ENCODE measurements at places on chromosomes 4 and X.

GRCh38 chr4:69600013-69600412 is 39.4 kb downstream of the UGT2A2 start:
- DNase-seq: no peak

GRCh38 chr4:59695355-59696053 is 1504.6 kb upstream of the ADGRL3 start:
- DNase-seq: no peak

DNA sequence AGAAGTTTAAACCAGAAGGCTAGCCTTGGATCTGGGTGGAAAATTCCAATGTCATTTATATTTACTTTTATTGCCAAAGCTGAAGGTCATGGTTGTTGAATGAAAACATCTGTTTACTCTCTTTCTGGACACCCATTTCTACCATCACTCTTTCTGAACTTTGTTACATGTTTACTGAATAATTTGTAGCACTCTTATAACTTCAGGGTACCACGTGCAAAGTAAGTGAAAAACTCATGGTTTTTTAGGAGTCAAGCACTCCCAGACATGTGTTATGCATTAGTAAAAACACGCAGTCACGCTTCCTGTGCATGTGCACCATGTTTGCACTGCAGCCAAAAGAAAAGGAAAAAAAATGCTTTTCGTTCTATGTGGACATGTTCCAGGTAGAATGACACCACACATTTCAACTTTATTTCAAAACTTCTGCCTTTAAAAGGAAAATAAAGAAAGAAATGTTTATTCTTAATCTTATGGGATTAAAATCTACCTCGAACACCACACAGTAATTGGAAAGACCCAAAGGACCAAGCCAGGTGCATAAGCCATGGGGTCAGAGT is 31.4 kb upstream of the ADH1C start:
- DNase-seq: no peak

DNA sequence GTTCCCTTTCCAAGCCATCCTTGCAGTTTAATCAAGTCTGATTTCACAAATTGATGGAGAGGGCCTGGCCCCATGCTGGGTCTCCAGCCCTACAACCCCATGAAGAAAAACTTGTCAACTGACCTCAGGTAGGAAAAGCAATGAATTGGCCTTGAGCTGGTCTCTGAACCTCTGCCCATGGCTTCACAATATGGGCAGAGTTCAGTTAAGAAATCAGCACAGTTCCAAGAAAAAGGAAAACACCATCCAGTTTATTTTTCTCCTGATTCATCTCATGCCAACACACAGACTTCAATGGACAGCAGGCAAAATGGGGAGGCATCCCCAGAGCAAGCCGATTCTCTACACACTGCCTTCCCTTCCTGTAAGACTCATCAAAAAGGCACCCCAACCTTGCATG is 3.3 kb downstream of the RIPPLY1 start:
- DNase-seq: no peak

DNA sequence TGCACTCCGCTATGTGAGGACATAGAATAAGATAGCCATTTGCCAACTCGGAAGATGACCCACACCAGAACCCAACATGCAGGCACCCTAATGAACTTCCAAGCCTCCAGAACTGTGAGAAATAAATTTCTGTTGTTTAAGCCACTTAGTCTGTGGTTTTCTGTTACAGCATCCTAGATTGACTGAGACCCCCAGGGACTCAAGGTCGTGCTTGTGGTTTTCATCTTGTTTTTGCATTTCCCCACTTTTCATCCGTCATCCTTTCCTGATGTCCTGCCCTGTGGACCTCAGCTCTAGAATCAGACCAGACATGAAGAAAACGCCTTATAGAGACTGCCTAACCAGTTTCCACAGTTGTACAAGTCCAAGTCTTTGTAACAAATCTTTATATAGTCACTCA is 54.4 kb downstream of the MCUB start:
- DNase-seq: no peak

- DNase-seq: no peak
Observed at GRCh38 chrX:100976211-100976610, 6.7 kb downstream of the ARL13A start.

GRCh38 chr4:6612961-6613675 is 27.4 kb upstream of the MRFAP1 start:
- no peak for DNase-seq

GRCh38 chr4:178356725-178357124 is 914.5 kb upstream of the AGA start:
- no peak for DNase-seq

- DNase-seq: no peak
Observed at GRCh38 chr4:166043801-166044200, 170.8 kb downstream of the TLL1 start.

DNA sequence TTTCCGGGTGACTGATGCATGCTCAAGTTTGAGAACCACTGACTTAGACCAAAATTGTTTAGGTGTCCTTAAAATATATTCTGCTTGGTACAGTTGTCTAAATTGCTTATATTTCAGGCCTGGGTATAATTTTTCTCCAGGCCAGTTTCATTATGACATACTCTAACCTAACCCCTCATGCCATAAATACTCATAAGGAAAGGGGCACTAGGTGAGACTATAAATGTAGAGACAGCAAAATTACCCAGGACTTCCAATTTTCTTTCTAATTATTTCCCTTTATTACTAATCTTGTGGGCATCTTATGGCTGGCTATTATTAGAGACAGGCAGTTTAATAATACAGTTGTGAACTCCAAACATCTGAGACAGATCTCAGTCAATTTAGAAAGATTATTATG is 150.2 kb downstream of the RRAGB start:
- no peak for DNase-seq

- no peak for DNase-seq
Observed at GRCh38 chrX:32195611-32196010, 1015.7 kb downstream of the DMD start.

DNA sequence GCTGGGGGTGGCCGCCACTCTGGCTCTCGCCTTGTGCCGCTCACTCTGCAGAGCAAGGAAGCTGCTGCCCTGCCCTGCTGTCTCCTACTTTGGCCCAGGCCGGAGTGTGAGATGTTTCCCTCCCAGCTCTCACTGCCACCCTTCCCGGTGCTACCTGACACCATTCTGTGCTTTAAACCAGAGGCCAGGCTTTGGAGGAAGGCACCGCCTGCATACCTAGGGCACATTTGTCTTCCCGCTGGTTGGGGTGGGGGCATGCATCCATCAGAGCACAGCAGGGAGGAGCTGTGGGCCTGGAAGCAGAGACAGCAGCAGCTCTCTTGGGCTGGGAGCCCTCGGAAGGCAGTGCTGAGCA is 96.9 kb upstream of the PSAPL1 start:
- DNase-seq: no peak

DNA sequence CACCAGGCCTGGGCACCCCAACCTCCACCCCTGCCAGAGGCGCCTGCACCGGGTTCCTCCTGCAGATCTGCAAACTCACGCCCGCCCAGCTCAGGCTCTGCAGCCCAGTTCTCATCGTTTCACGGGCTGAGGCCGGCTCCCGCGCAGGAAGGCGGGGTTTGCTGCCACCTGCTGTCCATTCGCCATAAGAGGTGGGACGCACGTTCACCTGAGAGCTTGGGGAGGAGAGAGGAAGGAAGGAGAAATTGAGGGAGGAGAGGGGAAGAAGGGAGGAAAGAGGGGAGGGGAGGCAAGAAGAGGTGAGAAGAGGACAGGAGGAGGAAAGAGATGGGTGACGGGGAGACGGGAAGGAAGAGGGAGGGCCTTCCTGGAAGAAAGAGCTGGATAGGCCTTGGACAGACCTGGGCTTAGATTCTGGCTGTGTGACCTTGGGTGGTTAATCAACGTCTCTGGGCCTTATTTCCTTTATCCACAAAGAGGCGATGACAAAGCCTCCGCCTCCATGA is 114.5 kb downstream of the ADRA2C start:
- DNase-seq: peak; percentile 73

GRCh38 chrX:66634272-66634671 is 4.6 kb downstream of the EDA2R start:
- no peak for DNase-seq
